ENCODE measurements at places on chromosomes 11 and 22.

GRCh38 chr11:9757809-9758636 is 94.1 kb downstream of the SWAP70 start:
- peak; percentile 84 for DNase-seq

- peak; percentile 59 for DNase-seq
Measured at GRCh38 chr22:32801537-32802236, at the start of gene TIMP3. TSS of gene TIMP3 (plus strand) at chr22:32801705. CDS start at chr22:32802002, 297 bp downstream.

GRCh38 chr11:12007769-12008737 is at the start of gene DKK3:
TSS of gene DKK3 (minus strand) at chr11:12008626. CDS start at chr11:12008582, 44 bp downstream.
- no peak for DNase-seq

- no peak for DNase-seq
Measured at GRCh38 chr11:37978647-37979046, 1380.6 kb upstream of the RAG2 start.

DNA sequence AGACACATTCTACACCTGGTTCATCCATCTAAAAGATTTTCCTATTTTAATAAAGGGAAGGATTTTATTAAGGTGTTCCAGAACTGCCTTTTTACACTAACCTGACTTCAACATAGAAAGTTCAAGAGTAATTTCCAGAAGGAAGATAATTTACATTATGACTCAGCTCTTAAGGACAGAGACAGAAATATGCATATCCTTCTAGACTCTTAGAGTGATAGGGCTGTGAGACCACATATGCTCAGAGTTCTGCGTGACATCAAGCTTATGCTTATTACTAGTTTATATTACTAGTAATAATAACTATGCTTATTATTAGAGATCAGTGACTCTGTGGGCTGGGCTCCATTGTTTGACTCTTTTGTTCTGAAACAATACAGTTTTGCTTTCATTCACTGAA is 4.6 kb downstream of the PDGFD start:
- DNase-seq = no peak

- no peak for DNase-seq
Measured at GRCh38 chr11:63687845-63688244, 6.5 kb downstream of the RTN3 start.

GRCh38 chr22:35065796-35066218 is at the start of gene ISX:
TSS of gene ISX (plus strand) at chr22:35066158. CDS start at chr22:35067088, 930 bp downstream.
- DNase-seq = peak; percentile 26

- no peak for DNase-seq
Measured at GRCh38 chr11:67416416-67417335, 1.2 kb downstream of the CARNS1 start.

DNA sequence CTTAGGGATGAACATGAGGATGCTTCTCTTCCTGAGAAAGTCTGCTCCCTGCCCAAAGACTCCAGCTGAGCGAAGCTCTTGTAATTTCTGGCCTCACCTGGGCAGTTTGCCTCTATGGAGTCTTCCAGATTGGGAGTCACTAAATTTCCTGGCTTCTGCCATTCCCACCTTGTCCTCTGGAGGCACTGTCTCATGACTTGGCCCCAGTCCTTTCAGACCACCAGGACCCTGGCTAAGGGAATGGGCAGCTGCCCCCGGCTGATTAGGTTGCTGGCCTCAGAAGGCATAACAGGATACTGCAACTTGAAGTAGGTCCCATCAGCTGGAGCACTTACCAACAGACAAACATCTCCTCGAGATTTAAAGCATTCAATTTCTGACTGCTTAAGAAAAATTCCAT is 128.1 kb upstream of the SPON1 start:
- peak; percentile 12 for DNase-seq

DNA sequence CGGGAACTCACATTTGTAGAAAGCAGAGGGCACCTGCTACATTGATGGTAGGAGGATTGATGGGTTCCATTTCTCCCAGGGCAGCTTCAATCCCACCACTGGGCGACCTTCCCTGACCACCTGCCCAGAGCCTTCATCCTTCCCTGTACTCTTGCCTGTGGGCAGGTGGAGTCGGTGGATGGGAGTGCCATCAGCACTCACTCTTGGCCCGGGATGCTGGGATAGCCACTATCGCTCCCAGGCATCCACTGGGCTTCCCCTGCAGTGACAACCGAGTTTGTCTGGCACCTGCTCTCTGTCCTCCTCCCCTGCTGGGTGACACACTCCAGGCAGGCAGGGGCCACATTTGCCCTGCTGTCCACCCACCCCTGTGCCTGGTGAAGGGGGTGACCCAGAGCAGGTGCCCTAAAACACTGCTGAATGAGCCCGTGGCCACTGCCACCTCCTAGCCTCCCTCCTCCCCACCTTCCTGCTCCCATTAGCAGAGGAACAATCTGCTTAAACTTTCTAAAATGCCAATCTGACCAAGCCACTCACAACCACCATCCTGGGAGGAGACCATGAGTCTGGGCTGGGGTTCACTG is 604.7 kb downstream of the TBC1D22A start:
- no peak for DNase-seq

DNA sequence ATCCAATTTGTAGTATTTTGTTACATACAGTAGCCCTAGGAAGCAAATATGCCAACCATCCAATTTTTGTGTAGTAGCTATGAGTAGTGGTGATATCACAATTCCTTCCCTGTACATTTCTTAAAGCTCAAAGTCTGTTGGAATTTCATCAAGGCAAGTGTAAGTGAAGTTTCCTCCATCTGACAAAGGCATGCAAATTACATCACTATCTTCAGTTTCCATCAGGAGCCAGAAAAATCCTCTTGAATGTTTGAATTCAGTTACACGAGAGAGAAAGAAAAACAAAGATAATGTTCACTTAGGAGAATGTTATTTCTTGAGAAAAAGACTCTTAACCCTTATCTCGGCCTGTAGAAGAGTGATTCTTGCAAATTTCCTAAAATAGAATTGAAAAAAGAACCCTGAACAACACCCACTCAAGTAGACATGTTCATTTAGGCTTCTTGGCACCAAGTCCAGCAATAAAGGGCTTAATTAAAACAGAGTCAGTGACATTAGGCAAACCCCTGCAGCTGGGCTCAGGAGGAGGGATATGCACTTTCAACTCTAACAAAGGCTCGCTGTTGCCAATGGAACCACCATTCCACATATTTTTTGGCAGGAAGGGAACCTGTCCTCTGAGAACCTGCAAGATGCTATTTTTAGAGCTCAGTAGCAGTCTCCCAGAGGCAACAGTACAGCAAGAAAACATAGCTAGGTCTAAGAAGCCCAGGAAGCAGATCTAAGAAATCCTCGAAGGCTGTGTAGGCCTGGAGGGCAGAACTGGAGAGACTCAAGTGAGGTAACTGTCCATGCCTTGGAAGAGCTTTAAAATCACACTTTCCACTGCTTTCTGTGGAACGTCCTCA is 144.6 kb downstream of the CCDC81 start:
- no peak for DNase-seq

DNA sequence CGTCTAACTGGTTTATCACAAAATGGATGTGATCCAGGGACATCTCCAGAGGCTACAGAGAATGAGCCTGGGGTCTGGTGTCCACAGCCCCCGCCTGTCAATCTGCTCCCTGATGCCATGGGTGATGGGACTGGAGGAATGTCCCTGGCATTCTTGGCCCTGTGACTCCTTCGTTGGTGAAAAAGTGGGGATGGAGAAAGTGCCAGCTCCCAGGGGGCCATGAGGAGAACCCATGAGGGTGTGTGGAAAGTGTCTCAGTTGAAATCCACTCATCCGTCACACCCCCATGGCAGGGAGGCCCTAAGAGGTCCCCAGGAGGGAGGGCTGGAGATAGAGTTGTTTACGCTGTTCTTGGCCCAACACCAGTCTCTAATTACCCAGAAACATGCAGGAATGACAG is 322.0 kb downstream of the CTTN start:
- no peak for DNase-seq

DNA sequence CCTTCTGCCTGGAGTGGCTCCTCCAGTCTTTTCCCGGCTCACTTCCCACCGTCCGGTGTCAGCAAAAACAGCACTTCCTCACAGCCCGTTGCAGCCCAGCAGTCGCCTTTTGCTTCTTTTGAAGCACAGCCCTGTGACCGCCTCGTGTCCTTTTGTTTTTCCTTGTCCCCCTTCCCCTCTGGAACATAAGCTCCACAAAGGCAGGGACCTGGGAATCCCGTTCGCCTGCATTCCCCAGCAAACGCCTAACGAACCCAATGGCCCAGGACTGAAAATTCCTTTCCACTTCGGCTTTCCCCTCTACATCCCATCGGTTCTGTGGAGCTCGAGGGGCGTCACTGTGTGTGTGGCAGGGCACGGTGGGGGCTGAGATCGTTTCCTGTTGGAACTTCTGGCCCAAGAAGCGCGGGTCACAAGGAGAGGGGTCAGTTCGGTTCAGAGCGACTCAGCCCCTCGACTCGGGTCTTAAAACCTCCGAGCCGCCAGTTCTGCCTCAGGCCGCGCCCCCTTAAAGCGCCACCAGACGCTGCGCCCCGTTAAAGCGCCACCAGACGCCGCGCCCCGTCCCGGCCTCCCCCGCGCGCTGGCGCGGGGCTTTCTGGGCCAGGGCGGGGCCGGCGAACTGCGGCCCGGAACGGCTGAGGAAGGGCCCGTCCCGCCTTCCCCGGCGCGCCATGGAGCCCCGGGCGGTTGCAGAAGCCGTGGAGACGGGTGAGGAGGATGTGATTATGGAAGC is 841 bp downstream of the RIC8A start:
- peak; percentile 46 for DNase-seq

GRCh38 chr11:116262370-116262769 is 510.4 kb downstream of the BUD13 start:
- DNase-seq = no peak

GRCh38 chr11:71338801-71339395 is 86.5 kb upstream of the SHANK2 start:
- DNase-seq = no peak

DNA sequence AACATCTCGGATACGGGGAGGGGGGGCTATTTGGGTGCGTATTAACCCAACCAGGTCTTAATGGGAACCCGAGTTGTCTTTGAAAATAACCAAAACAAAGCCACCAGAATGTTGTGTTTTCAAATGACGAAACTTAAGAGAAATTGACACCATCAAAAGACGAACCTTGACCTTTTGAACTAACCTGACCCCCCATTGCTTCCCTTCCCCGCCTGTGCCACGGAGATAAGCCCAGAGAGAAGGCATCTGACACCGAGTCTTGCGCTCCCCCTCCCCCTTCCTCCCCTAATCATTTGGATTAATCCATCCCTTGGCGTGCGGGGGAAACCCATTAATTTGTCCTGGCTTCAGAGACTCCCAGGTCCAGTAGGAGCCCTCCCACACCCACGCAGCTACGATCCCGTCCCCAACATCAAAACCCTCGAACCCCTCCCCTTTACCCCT is 4.5 kb upstream of the GCAT start:
- no peak for DNase-seq
